ENCODE measurements at places on chromosomes 3 and 15.

DNA sequence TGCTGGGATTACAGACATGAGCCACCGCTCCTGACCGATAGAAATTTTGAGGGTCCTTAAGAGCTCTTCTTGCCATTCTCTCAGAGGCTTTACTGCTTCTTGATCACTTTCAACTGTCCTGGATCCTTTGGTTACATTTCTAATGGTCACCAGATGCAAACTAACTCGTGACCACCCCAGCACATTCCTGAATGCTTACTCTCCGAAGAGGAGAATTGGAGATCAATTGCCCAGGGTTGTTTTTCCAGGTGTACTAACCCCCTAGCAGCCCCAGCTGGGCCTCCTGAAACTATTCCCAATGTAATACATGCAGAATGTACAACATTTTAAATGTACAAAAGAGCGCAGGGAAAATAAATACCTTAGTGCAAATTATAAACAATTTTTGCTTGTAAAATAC, 65.1 kb upstream of the TBL1XR1 start:
- no peak for DNase-seq

- no peak for DNase-seq
These were observed 24.5 kb downstream of the RSRC1 start for GRCh38 chr3:158134363-158134762.

- DNase-seq, result no peak
These were observed 38.2 kb upstream of the ITGA11 start for GRCh38 chr15:68470049-68470742.

- no peak for DNase-seq
These were observed 200.5 kb downstream of the ITPR1 start for GRCh38 chr3:4693620-4694019.

DNA sequence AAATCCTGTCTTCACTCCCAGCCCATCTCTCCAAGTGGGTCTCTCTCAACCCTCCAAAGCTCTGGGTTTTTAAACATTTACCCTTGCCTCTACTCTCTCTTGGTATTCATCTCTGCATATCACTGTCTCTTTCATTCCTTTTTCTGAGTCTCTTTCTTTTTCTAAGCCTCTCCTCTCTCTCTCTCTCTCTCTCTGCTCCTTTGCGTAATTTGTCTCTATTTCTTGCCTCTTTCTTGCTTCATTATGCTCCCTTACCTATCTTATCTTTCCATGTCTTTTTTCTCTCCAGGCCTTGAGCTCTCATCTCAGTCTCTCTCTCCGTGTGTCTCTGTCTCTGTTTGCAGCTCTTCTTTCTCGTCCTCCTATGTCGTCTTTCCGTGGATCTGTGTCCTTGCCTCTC, 678 bp upstream of the SCAMP5 start:
- DNase-seq, result no peak

DNA sequence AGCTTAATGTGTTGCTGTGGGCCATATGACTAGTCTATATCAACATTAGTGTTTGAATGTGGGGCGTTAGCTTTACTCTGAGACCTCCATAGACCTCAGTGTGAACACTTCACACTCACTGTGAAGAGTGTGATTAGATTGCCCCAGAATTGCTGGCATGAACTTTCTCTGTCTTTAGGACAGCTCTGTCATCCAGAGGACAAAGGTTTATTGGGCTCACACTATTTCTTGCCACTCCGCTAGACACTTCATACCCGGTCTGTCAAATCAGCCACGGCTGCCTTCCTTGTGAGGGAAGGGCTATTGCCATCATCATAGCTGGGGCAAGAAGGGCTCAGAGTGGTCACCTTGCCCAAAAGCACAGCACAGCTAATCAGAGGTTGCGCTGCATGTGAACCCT, 316.8 kb upstream of the NR2E3 start:
- DNase-seq, result no peak

DNA sequence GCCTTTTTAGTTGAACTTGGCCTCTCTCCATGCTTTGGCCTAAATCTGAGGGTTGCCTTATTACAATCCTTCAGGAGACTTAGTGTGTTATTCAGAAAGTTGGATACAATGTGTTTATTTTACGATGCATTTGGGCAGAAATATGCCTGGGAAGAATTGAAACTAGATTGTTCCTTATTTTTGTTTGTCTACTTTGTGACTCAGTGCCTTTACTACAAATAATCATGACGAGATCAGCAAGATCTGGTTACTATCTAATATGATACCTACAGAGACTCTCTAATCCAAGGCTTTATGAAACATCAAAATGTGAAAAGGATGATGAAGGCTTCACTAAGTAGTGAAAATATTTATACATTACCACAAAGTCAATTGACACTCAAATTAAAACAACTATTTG, 82.2 kb downstream of the RBMS3 start:
- no peak for DNase-seq

DNA sequence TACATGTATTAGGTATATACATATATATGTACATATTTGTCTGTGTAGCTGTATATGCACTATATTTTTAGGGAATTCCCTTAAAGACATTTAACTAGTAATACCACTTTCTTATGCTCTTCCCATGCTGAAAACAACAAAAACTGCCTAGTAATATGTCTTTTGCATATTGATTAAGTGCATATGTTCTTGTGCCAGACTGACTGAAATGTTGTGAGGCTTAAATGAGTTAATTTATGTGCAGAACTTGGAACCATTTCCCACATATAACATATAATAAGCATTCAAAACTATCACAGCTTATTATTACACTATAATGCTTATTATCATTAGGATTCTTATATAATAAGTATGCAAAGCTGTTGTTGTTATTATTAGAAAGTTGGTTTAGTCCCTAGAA, 318.0 kb upstream of the KCNMB2 start:
- no peak for DNase-seq

Measured in NCI-H524 treated with DMSO at 0.1 percent for 48 hours (cell line).